GOT3 (cell line): ENCODE measurements at places on chromosomes 13 and 19.

- no peak for DNase-seq
These were observed 556 bp downstream of the CACTIN start for GRCh38 chr19:3625996-3626472.

DNA sequence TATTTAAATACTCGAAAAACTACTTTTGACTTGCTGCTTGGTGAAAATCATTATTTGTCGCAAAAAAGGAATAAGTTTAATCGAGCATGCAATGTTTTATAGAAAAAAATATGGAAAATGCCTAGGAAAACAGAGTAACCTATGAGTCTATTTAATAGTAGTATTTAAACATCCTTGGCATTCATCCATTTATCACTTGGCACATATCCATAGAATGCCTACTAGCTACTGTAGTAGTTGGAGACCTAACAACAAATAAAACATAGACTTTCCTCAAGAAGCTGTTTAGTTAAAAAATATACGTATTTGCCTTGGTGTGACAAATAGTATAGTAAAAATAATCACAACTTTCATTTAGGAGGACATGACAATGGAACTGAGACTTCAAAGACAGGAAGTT, 302.1 kb downstream of the DIAPH3 start:
- no peak for DNase-seq

- DNase-seq: no peak
These were observed 177.5 kb downstream of the NDFIP2 start for GRCh38 chr13:79658333-79658975.

- DNase-seq: no peak
These were observed 430.3 kb downstream of the ZNF536 start for GRCh38 chr19:30802424-30803013.

DNA sequence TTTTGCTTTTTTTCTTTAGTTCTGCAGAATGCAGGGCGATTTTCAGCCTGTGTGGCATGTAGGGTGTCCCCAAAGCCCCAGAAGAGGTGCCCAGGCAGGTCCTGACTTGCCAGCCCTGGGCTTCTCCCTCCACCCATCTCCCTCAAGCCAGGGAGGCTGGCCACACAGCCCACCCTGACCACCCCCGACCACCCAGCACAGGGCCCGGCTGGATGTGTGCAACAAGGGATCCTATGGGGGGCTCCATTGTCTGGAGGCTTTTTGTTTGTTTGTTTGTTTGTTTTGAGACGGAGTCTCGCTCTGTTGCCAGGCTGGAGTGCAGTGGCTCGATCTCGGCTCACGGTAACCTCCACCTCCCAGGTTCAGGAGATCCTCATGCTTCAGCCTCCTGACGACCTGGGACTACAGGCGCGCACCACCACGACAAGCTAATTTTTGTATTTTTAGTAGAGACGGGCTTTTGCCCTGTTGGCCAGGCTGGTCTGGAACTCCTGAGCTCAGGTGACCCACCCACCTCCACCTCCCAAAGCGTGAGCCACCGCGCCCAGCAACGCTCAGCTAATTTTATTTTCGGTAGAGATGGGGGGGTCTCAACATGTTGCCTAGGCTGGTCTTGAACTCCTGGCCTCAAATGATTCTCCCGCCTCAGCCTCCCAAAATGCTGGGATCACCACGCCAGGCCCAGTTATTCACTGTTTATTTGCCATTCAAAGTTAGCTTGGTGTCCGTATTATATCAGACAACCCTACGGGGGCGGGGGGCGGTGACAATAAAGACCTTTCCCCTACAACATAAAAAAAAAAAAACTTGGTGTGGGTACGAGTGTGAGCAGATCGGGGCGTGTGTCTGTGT, 7.8 kb upstream of the MKNK2 start:
- DNase-seq: no peak
